ENCODE measurements at places on chromosomes 13 and 19. TPM values are rescaled to one million over a fixed set of nuclear protein-coding genes. Genes with fewer than 3 reads are reported as not detected.

DNA sequence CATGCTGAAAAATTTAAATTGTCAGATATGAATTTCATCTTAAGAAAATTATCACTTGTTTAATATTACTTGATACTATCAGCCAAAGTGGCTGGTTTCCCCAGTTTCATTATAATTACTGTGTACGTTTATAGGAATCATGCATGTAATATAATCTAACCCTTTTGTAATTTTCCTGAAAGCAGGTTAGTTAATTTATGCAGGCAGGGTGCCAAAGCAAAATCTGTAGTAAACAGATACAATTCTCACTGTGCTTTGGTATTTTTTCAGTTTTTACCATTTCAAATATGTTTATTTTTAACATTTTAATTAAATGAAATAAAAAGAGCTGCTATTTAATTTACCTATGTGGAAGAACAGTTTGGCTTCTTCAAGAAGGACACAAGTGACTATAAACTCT lies 1227.5 kb upstream of the MIR17HG start:
- no peak for DNase-seq

DNA sequence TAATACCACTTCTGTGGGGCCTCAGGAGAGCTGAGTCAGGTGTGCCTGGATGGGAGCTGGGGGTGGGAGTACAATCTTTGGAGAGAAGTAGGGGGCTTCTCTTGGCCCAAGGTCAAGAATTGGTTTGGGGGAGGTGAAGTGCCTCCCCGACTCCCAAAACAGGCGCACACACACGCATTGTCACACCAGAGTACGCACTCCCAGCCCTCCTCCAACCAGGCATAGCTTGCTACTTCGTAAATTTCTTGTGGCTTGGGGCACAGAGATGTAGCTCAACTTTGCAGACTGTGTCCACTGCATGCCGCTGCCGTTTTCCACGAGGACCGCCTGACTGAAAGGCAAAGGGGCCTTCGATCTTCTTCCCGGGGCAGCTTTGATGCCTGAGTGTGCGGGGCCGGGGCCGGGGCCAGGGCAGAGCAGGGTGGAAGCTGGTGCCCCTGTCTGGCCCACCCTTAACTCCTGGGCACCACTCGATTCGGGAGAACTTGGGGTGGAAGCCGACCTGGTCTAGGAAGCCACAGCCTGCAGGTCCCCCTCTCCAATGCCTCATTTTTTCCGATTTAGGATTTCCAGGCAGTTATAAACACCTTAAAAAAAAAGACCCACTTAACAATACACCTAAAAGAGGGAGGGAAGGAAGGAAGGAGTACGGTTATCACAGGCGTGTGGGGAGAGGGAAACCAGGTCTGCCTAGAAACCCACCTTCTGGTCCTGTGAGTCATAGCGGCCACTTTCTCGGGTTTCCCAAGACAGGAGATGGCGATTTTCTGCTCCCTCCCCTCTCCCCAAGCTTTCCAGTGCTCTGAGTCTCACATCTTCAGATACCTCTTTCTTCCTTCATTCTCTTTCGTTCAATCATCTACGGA lies 5.8 kb upstream of the TSHZ3 start:
- peak; percentile 95 for DNase-seq

DNA sequence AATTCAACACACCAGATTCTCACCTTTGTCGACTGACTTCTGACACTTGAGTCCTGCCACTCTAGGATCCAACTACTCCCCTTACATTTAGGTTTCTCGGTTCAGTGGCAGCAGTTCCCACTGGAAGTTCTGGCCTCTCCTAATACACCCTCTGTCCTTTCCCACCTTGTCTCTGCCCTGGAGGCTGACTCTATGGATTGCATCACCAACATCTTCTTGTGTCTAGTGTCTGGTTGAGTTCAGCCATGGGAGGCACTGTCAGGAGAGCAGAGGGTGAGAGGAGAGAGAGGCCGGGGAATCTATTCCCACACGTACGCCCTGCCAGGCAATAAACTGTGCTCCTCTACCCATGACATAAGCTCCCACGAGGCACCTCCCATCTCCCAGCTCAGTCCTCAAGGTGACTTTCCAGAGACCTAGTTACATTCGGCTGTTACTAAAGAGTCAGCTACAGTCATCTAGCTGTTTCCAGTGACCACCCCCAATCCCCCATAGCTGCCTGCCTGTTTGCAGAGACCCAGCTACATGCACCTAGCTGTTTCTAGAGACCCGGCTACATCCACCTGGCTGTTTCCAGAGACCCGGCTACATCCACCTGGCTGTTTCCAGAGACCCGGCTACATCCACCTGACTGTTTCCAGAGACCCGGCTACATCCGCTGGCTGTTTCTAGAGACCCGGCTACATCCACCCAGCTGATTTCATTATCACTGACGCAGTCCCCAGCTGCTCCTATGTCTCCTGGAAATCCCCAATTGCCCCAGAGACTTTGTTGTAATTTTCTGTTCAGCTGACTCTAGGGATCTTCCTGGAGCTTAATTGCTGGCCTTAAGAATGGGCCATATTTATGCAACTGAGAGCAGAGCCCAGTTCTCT lies 8.1 kb upstream of the LILRB4 start:
- DNase-seq, result peak; percentile 20

- DNase-seq, result no peak
These were observed 5.0 kb downstream of the YIPF2 start for GRCh38 chr19:10923260-10924112.

GRCh38 chr13:34926508-34926907 lies 15.6 kb upstream of the NBEA start:
- DNase-seq, result peak; percentile 67

DNA sequence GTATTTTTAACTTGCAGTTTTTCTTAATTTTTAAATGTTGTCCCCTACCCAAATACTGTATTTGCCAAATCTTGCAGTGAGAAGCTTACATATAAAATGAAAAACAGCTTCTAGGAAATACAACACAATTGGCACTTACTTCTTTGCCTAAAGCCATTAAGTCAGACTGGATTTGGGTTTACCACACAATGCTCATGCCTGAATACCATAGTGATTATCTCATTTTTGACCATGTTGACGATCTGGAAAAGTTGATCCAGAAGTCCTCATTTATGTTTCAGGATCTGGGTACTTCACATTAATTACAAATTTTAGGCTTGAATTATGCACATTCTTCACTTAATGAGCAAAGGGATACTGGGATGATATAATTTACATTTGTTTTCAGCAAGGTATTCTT lies 2.4 kb downstream of the RNF6 start:
- no peak for DNase-seq

- no peak for DNase-seq
These were observed 79.6 kb upstream of the DOCK9 start for GRCh38 chr13:99057310-99057975.

DNA sequence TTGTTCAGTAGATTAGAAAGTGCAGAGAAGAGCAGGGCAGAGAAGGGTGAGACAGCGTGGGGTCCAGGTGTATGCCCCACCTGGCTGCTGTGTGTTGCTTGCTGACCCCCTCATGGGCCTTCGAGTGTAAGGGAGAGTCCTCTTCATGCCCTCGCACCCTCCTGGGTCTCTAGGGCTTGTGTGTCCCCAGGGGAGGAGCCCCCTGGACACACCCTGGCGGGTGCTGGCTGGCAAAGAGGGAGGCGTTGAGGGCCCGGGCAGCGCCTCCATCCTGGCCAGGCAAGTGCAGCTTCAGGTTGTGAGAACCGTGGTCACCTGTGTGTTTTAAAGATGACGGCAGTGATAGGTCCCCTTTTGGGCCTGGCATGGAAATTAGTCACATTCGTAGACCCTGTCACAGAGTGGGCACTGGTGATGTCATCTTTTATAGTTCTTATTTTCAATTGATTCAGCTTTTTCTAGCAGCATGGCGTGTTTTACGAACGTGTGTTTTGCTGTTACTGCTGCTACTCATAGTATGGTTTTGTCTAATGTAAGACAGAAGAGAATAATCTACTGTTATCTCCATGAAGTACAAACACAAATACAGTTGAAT lies 18.7 kb downstream of the TFDP1 start:
- DNase-seq, result no peak

- DNase-seq, result no peak
These were observed 15.8 kb downstream of the PLIN4 start for GRCh38 chr19:4502282-4503131.

GRCh38 chr19:3944018-3944721 lies 11.3 kb downstream of the NMRK2 start:
- no peak for DNase-seq

DNA sequence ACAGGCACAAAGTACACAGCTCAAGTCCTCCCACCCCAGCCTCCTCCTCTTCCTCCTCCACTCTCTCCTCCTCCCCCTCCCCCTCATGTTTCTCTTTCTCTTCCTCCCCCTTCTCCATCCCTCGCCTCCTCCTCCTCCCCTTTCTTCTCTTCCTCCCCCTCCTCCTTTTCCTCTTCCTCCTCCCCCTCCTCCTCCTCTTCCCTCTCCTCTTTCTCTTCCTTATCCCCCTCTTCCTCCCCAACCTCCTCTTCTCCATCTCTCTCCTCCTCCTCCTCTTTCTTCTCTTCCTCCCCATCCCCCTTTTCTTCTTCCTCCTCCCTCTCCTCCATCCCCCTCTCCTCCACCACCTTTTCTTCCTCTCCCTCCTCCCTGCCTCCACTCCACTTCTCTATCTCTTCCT lies 276.3 kb upstream of the TSHZ3 start:
- DNase-seq, result no peak

DNA sequence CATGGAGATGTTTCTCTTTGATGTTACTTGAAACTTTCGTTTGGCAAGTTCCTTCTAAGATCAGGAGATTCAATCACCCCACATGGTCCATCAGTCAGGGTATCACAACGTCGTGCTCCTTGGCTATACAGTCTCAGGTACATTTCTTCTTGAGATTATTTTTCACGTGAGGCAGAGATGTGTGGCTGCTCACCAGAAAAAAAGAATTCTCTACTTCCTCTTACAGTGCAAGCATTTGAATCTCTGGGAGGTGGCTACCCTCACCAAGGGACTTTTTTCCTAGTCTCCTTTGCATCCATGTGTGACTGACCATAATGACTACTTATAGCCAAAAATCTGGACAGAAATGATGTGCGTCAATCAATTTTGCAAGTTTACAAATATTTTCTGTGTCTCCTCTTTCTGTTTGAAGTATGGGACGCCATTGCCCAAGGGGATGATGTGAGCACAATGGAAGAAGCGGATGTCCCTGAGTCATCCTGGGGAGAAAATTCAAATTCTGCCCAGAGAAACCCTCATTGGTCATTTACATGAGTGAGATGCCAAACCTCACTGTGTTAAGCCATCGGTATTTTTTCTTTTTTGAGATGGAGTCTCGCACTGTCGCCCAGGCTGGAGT lies 8.6 kb upstream of the LAIR2 start:
- DNase-seq, result no peak

DNA sequence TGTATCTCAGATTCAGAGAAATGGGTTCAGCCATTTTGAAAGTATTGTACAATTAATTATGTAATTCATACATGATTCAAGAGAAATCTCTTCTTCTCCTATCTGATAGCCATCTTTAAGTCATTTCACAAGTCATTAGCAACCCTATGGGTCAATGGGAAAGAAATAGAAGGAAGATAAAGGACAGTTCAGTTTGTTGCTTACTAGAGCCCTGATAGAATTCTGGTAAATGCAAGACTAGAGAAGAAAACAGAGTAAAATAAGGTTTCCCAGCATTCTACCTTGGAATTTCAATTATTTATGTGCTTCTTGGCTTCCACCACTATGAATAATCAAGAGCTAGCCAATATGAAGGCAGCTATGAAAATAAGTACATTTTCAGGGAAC lies 117.7 kb downstream of the LHFPL6 start:
- no peak for DNase-seq

- no peak for DNase-seq
These were observed 3.0 kb upstream of the PRKD2 start for GRCh38 chr19:46719629-46720502.

DNA sequence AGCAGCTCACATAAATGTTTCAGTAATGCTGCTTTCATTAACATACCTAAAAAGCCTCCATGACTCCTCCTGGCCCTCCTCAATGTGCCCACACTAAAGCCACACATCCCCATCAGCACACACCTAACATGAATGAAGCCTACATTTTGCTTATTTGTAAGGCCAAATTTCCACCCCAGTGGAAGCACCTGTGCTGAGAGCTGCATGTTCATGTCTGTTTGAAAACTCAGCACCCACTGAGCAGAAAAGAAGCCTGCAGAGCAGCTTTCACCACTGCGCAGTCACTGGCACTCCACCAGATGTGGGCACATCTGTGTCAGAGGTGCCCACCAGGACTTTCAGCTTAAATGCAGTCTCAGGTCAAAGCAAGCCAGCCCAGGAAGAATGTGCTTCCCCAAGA lies 93.5 kb downstream of the FOXO1 start:
- DNase-seq, result no peak

FGF22 gene
- 1.1 TPM for polyA plus RNA-seq

IL4I1 gene
- 0.60 TPM for polyA plus RNA-seq

ZNF610 gene
- 5.3 TPM for polyA plus RNA-seq

CBY2 gene
- 0.19 TPM for polyA plus RNA-seq

NALCN gene
- 0.50 TPM for polyA plus RNA-seq

RAD23A gene
- 127 TPM for polyA plus RNA-seq

CYP4F12 gene
- not detected for polyA plus RNA-seq

Data from GM23338 (cell line).